ENCODE measurements at places on chromosomes 6 and 20.

DNA sequence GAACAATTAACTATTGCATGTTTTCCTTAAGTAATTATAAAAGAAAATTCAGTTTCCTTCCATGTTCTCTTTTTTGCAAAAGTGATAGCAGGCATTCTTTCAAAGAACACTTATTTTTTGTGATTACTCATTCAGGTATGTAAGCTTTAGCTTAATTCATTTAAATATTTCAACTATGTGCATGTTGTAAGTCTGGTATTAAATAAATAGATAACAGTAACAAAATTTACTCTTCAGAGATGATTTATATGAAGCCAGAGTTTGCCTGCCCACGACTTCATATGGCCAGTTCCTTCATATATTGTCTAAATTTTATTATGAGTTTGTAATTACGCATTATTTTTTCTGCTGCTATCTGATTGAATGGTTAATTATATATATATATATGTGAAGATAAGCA is 110.9 kb downstream of the ADGRG6 start:
- DNase-seq, result peak; percentile 48

DNA sequence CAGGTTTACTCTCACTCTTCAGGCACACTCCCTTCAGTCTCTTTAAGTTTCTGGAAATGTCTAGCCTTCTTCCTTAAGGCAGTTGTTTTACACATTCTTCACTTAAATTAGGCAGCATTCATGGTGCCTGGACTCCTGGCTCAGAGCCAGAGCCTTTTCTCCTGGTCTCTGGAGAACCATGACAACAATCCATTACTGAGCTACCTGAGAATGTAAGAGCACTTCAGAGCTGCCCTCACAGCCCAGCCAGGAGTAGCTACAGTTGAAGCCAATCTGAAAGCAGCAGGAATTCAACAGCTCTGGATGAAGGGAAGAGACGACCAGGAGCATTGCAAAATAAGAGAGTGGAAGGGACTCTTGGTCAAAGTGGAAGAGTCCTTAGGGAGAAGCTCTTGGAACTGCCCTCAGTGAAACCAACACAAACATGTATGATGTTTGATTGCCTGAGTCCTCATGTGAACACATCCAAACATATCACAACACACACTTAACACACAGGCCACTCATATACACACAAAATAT is 416.8 kb upstream of the SPTLC3 start:
- no peak for DNase-seq

DNA sequence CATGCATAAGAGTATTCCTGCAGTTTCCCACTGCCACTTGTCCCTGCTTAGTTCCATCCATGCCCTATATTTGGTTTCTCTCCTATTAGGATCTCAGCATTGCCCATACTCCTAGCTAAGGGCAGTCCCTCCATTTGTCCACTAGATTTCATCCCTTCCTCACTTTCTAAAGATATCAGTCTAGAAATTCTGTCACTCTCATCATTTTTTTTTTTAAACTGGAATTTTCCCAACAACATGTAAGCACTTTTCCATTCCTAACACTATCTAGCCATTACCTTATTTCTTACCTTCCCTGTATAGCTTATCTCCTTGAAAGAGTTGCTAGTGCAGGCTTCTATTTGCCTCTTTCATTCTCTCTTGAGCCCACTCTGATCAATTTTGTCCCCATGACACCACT is 312.2 kb downstream of the BTBD3 start:
- DNase-seq, result no peak

DNA sequence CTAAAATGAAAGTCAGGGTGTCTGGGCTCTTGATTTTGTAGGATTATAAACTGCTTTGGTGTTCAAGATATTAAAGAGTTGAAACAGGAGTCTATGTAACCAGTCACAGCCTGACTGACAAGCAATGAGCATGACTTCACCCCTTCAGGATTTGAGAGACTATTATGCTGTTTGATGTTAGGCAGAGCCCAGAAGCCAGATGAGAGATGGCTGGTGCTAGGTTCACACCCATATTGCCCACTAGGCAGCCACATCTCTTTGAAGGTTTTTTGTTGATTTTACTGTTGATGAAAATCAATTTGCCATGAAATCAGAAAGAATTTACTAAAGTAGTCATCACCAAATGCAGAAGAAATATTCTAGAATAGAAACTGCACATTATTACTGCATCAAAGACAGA is 243.6 kb downstream of the KHDRBS2 start:
- no peak for DNase-seq

DNA sequence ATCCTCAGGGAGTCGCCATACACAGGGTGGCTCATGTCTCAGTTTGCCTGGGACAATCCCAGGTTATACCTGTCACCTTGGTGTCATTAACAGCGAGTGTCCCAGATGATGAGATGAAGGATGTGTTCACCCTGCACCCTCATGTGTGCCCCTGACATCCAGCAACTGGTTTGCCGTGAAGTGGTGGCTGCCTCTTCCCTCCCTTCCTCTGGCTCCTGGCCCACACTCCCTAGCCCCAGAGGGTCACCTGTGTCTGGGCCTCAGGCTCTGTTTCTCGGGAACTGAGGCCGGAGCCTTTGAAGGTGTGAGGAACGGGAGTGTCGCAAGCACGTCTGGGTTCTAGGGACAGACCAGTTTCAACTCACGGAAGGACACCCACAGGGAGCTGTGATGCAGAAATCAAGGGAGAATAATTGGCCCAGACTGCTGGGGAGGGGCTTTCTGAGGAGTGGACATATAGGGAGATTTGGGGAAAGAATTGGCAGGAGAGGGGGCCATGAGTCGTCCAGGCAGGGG is 35.8 kb upstream of the PHACTR3 start:
- no peak for DNase-seq

DNA sequence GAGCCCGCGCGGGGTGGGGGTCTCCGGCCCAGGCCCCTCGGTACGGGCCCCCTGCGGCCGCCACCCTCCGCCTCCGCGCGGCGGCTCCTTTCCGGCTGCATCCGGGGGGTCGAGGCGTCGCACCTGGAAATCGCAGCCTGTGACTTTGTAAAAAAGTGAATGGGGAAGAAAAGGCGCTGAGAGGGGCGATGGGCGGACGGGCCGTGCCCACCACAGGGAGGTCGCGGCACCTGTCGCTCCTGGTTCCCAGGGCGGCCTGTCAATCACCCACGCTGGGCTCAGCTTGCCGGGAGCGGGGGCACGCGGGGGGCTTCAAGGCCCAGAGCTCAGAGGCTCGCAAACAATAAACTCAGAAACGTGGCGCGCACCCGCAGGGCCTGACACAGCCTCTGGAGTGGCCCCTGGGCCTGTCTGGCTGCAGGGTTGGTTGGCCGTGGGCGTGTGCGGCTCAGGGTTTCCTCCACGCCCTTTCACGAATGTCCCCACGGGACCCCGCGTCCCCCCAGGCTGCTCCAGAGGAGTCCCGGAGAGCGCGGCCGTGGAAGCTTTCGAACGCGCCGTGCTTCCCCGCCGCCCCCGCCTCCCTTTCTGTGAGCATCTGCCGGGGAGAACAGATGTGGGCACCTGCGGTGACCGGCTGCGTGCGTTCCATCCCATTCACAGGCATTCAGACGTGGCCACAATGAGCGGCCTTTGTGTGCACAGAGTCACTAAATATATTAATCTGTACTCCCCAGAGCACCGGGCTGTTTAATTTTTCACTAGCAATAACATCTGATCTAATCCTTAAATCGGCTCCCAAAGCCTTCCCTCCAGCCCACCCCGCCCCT is 6.1 kb upstream of the DLL1 start:
- no peak for DNase-seq

DNA sequence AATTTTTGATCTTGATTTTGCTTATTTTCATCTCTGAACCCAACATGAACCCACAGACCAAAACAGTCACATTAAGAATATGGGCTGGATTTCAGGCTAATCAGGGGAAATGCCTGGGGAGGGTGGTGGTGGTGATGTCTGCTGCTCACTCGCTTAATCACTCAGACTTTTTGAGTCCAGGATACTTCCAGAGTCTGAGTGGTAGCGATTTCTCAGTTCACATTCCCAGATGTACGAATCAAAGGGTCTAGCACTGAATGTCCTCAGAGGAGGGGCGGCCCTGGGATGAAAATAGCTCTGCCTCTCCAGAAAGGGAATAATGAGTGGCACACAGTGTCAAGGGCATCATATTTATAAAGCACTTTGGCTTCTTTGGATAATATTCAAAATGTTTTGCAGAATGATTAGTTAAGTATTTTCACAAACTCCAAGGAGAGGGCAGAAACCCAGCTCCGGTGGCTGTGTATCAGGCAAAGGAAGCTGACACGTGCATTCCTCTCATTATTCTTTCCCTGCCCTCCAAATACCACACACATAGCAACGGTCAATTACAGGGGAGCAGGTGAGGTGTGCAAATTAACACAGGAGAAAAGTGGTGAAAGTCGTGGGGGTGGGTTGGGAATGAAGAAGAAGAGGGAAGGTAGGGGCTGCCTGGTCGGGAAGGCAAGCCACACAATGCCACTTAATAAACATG is 345.2 kb upstream of the RSPO3 start:
- DNase-seq, result peak; percentile 59

DNA sequence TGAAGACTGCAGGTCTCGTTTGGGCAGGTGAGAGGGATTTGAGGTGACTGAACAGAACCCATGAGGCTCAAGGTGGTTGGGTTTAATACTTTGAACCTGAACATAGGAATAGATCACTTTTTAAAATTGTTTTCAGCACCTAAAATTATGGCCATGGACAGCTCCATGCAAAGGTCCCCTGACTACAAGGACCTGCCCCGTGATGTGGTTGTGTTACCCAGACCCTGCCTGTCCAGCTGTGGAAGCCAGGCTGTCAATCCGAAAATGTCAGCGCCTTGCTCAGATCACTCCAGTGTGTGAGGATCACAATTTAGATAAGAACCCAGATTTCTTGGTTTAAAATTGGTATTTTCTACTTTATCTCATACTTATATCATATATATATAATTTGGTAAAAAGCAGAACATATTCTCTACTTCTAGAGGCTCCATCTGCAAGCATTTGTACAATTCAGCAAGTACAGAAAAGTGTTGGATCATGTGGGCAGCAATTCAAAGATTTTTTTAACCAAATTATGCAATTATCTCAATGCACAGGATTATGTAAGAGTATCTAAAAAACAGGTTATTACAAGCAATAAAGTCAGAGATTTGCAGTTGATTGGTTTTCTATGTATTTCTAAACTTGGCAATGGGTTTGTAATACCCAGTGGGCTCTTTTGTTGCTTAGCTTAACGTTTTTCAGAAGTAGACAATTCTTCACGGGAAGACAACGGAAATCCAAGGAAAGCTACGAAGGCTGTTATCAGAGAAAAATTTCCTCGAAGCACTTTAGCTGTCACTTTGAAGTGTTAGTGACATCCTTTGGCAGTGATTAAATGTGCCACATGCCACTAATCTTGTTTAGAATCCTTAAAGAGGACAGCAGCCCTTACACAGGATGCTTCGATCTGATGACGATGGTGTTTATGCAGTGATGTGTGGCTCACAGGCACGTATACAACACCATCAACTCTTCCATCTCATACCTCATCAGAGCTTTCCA is 24.1 kb upstream of the RPS6KA2 start:
- no peak for DNase-seq

DNA sequence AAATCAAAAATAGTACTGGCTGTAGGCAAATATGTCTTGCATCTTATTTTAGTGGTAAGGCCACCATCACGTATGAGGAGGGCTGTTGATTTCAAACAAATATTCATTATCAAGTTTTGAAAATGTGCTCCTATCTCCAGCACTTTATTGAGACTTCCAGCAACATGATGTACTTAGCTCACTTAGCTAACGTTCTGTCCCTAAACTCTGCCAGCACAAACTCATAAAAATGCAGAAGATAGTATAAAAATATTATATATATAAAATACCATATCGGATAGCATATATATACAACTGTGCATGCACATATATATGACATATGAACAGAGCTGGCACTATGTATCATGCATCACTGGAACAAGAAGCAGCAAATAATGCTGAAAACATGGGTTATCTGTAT is 762.3 kb downstream of the C6orf118 start:
- DNase-seq, result no peak

GRCh38 chr6:54654381-54654780 is 192.2 kb upstream of the FAM83B start:
- no peak for DNase-seq

GRCh38 chr6:22737331-22737730 is 168.0 kb downstream of the HDGFL1 start:
- DNase-seq, result peak; percentile 71

GRCh38 chr6:55836481-55836880 is 38.9 kb downstream of the BMP5 start:
- no peak for DNase-seq

DNA sequence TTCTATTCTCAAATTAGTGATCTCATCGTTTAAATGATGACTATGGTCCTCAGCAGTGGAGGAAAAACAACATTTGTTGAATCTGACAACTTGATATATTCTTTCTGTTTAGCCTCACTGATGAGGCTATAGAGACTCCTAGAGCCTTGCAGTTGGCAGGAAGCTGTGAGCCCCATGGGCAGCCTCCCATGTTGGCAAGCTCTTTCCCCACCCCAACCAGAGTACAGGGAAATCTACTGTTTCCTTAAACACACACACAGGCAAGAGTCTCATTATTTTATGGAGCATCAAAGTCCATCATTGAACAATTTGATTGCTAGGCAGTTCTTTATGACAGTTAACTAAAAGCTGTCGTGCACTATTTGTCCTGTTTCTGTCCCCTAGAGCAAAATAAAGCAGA is 498.2 kb upstream of the CITED2 start:
- DNase-seq, result no peak

- DNase-seq, result no peak
Observed at GRCh38 chr20:23344336-23344735, 6.3 kb upstream of the NXT1 start.

DNA sequence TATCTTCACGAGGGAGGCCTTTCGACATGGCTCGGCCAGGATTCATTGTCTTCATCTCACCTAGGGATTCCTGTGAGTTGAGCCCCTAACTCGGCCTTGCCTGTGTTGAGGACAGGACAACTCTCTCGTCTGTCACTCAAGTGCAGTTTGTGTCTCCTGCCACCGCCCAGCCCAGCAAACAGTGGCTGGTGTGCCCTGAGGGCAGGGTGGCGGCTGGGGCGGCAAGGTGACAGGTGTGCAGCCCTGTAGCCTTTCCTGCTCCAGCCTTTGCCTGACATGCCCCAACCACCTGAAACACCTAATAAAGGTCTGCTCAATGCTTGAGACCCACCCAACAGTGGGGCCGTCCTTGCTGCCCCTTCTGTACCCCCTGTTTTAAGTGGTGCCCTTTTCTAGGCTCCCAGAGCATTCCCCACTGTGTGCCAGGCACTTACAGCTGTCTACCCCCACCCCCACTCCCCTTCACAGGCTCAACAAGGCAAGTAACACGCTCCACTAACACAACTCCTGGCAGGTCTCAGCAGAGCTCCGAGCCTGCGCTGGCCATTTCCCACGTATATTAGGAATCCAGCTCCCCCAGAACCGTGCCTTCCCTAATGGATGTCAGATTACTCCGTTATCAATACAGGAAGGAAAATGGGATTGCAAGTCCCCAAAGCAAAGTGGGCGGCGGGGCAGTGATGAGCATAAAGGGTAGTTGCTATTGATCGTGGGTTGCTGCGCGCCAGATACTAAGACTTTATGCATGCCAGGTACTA is 17.7 kb downstream of the GFRA4 start:
- no peak for DNase-seq
